GM04504 (cell line): ENCODE measurements at places on chromosomes 2 and 18.

DNA sequence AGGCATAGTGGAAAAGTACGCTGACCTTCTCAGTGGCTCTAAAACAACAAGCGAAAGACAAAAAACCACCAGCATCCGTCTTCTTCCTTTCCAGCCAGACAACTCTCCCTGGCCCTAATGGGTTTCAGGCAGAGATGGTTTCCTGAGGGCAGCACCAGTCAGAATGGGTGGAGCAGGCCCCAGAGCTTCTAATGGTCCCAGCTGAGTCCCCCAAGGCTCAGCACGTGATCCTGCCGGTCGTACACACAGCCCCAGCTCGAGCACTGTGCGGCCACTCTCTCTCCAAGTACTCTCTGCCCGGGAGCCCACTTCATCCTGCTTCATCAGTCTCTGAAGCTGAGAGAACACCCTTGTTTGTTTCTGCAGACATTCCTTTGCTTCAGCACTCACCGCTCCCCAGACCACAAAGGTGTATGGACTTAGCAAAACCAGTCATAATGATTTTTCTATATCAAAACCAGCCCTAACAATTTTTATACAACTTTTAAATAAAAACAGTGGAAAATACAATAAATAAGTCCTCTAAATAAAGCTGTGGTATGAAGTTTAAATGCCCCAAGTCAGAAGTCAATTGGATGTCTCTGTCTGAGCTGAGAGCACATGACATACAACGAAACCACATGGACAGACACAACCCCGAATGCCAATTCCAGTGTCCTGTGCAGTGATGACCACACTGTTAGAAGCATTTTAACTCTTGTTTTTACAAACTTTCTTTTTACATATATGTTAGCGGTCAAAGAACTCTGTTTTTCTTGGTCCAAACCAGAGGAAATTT, 63.9 kb downstream of the PARD6G start:
- no peak for DNase-seq

DNA sequence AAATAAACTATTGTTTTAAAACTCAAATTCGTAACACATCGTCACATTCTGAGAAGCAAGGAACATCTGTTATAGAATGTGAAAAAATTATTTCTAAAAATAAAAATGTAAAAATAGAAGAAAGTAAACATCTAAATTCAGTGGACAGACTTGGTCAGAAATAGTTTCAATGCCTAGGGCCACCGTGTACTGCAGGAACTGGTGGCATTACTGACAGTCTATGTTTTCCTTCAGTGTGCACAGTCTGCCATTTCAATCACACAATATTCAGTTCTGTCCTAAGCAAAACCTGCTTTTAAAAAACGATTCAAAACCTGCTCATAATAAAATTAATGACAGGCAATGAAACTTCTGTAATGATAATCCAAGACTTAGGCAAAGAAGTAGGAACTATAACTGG, 190.1 kb downstream of the ERBB4 start:
- no peak for DNase-seq

DNA sequence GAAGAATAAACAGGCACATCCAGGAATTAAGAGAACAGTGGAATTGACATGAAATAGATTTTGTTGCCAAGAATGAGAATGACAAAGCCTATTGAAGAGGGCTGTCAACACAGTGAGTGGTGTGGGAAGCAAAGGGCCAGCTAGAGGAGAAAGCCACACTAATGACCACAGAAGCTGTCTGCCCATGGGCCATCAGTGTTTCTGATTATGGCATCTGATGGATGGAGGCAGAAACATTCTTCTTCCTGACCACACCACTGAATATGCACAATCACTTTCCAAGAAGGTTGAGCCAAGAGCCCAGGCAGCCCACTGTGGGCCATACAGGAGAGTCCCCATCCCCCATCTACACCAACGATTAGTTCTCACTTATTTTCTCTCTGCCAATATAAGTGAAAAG, 146.0 kb upstream of the SH3BP4 start:
- DNase-seq: no peak

- no peak for DNase-seq
Observed at GRCh38 chr2:197442857-197443256, 8.0 kb upstream of the SF3B1 start.

DNA sequence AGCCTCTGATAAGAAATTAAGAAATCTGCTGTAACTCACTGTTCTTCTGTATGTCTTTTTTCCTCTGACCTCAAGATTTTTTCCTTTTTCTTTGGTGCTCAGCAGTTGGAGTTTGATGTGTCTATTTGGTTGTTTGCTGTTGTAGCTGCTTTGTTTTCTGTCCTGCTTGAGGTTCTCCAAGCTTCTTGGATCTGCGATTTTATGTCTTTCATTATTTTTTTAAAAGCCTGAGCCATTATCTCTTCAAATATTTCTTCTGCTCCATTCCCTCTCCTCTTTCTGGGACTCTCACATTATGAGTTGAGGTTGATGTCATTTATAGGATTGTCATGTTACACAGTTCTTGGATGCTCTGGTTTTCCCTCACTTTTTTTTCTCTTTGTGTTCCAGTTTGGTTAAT, 47.7 kb downstream of the RAMP1 start:
- no peak for DNase-seq

- no peak for DNase-seq
Observed at GRCh38 chr18:56889621-56890020, 238.5 kb downstream of the WDR7 start.

GRCh38 chr2:176582990-176583481, 313.8 kb downstream of the MTX2 start:
- peak; percentile 77 for DNase-seq

GRCh38 chr2:77434880-77435279, 87.3 kb downstream of the LRRTM4 start:
- DNase-seq: no peak

GRCh38 chr18:14978962-14979535, 231.1 kb downstream of the ANKRD30B start:
- DNase-seq: peak; percentile 24

- no peak for DNase-seq
Observed at GRCh38 chr18:23095463-23095862, 39.8 kb upstream of the CABLES1 start.
